GOT3 (cell line): ENCODE measurements at places on chromosomes 16 and 17.

DNA sequence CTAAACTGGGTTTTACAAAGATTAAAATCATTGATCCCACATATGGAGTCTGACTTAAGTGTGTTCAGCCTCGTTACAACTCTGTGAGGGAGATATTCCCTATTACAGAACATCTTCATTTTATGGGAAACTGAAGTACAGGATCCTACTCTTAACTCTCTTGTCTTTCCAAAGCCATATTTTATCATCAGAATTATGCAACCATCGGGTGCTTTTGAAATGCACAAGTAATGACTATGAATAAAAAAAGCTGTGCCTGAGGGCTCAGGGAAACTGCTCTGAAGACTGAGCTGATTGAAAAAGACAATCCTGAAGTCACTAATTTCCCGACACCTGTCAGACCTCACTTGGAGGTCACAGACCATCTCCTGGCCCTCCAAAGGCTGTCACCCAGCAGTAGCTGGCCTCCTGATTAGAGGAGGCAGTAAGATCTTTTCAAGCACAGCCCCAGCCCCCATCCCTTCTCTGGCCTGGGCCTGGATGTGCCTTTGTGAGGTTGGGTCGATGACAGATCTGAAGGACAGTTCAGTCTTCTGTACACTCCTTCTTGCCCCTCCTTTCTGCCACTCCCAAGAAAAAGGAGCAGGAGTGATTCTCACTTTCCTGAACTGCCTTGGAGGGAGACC lies 5.6 kb downstream of the AKAP1 start:
- DNase-seq, result no peak

DNA sequence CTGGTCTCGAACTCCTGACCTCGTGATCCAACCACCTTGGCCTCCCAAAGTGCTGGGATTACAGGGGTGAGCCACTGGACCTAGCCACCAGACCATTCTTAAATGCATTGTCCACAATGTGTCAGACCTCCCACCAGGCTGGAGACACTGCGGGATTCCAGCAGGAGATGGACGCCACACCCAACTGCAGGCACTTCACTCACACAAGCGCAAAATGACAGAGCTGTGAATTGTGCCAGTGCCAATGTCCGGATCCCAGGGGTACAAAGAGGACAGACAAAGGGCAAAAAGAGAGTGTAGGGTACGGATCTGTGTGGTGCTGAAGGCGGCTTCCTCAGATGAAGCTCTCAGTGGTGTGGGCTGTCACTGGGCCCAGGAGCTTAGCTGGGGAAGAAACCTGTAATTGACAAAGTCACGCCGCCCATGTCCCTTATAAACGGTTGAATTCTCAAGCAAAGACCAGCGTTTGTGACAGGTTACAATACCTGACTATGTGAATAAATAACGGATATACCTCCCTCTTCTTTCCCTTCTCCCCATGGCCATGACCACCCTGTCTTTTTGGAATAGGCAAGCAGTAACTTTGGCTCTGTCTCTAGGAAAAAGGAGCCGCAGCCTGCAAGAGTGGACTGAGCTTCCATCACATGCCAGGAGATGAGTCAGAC lies 40.0 kb downstream of the HS3ST3A1 start:
- DNase-seq, result no peak

DNA sequence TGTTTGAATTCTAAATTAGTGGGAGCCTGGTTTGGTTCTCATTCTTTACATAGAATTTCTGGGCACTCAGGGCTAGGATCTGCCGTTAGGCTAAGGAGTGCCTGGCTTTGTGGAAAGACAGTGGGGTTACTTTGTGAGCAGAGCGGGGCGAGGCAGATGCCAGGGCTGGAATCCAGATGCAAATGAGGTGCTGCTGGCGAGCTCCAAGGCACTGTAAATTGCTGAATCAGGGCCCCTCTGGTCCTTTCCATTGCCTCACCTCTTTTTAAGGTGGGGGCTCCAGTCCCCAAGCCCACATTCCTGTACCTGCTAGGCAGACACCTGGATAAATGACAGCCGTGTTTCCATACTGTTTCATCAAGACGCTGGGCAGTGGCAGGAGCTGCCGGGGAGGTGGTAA lies 33.8 kb downstream of the PIPOX start:
- no peak for DNase-seq

GRCh38 chr17:52648995-52649394 lies 490.5 kb upstream of the CA10 start:
- DNase-seq, result no peak

DNA sequence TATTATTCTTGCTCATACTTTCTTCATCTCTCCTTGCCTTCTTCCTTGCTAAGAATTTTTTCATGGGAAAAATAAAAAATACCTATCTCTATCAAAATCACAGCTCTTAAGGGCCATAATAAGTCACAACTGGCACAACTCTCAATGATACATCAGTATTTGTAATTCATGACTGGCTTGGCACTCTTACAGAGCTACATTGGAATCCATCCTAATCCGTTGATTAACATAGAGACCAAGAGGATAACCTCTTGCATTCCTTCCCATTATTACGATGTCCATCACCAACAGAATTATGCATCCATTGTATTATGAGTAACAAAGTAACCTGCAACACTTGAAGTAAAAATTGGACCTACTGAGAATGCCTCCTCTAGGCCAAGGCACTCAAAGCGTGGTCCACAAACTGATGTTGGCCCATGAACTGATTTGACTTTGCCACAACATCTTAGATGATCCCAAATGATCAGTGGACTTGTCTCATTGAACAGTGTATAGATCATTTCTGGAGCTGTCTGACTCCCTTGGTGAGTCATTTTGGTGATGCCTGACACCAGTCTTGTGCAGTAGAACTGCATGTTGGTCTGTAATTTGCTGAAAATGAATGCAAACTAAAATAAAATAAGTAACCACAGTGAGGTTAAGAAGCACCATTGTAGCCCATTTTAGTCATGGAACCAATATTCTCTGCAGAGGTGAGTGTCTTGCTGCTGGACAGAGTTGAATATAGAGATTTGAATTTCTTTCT lies 163.2 kb downstream of the AXIN2 start:
- DNase-seq, result no peak

DNA sequence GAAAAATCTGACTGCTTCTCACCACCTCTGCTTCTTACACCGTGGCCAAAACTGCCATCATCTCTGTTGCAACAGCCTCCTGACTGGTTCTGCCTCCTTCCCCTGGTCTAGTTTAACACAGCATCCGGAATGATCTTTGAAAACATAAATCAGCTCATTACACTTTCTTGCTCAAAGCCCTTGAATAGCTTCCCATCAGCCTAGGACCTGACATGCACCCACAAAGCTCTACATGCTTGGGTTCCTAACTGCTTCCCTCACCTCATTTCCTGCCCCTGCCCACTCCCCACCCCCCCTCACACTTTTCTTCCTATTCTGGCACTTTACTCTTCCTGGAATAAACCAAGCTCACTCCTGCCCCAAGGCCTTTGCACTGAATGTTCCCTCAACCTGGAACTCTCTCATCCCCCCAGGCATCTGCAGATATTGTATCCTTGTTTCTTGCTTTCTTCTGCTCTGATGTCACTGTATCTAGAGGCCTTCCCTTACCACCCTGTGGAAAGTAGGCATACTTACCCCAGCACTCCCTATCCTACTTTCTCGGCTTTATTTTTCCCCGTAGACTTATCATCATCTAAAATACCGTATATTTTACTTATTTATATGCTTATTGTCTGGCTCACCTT lies 112.4 kb downstream of the FTO start:
- DNase-seq, result no peak

- no peak for DNase-seq
Measured at GRCh38 chr16:23414731-23415130, 38.3 kb downstream of the COG7 start.
